ENCODE measurements at places on chromosomes 3 and 15. TPM values are rescaled to one million over a fixed set of nuclear protein-coding genes. Genes with fewer than 3 reads are reported as not detected.

The SNTN gene
- total RNA-seq = not detected

The ASB14 gene
- not detected for total RNA-seq

The SPTSSB gene
- 0.06 TPM for total RNA-seq

The SGO1 gene
- 15.8 TPM for total RNA-seq

The TMEM158 gene
- total RNA-seq = 9.7 TPM

The CAMK2N2 gene
- total RNA-seq = 1.5 TPM

The ITGB5 gene
- 460 TPM for total RNA-seq

The ERC2 gene
- total RNA-seq = not detected

The TMEM212 gene
- not detected for total RNA-seq

The SLC38A3 gene
- total RNA-seq = 0.06 TPM

The HTD2 gene
- 7.2 TPM for total RNA-seq

The PLA2G4E gene
- not detected for total RNA-seq

The PCOLCE2 gene
- total RNA-seq = 28.8 TPM

The PRR20G gene
- 2.4 TPM for total RNA-seq

The ATP13A5 gene
- not detected for total RNA-seq

The CKMT1A gene
- total RNA-seq = 2.8 TPM

The MYD88 gene
- total RNA-seq = 24.3 TPM

The PLOD2 gene
- 118 TPM for total RNA-seq

The IL12A gene
- 1.3 TPM for total RNA-seq

The GATA2 gene
- total RNA-seq = 4.4 TPM

The HHLA2 gene
- total RNA-seq = 0.10 TPM

The FNDC3B gene
- total RNA-seq = 43.2 TPM

The LRRIQ4 gene
- total RNA-seq = not detected

The C3orf49 gene
- total RNA-seq = not detected
